Activated T-helper 9 cell treated with anti-CD3 and anti-CD28 coated beads, Interleukin-2, amount 50 U/mL, for 16 hours (primary cell): ENCODE measurements at places on chromosomes 11 and 22.

DNA sequence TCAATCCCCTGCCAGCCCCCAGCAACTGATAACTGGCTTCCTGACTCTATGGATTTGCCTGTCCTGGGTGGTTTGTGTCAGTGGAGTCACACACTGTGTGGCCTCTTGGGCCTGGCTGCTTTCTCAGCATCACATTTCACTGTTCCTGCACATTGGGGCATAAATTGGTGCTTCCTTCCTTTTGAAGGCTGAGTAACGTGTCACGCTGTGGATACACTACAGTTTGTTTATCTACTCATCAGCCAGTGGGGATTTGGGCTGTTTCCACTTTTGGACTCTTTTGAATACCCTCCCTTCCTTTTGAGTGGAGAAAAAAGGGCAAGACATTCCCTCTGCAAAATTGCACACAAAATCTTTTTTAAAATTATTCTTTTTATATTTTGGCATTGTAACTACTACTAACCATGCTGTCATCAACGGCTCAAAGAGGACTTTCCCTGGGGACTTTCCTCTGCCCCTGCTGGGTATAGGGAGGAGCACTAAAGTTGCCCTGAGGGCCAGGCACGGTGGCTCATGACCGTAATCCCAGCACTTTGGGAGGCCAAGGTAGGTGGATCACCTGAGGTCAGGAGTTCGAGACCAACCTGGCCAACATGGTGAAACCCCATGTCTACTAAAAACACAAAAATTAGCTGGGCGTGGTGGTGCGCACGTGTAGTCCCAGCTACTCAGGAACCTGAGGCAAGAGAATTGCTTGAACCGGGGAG lies 7.8 kb upstream of the CELSR1 start:
- DNase-seq: no peak

GRCh38 chr11:689625-690024 lies 5.4 kb downstream of the DEAF1 start:
- no peak for DNase-seq

DNA sequence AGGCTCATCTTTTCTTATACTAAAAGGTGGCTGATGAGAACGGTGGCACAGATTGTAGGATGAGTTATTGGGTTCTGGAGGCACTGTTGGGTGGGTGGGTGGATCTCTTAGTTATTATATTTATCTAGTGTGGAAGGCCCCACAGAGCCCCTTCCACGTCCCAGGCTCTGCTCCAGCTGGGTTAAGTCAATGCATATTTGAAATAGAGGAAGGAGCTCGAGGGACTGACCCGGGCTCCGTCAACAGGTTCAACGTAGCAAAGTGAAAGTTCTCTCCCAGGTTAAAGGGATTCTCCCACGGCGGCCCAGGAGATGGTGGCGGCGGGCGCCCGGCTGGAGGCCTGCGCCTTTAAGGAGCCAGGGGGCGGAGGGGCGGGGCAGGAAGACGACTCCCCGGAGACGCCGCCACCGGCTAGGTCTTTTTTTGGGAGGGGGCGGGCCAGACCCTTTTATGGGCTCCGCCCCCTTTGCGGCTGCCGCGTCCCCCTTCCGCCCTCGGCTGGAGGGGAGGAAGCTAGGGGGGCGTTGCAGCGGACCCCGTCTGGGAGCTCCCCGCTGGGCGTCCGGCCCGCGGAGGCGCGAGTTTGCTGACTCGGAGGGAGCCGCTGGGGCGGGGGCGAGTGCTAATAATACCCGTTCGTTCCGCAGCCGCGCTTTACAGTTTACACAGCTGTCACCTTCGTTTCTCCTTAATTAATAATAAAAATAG lies 1.5 kb upstream of the INPPL1 start:
- DNase-seq: peak; percentile 89

- no peak for DNase-seq
Observed at GRCh38 chr11:32312865-32313403, 122.4 kb downstream of the WT1 start.

DNA sequence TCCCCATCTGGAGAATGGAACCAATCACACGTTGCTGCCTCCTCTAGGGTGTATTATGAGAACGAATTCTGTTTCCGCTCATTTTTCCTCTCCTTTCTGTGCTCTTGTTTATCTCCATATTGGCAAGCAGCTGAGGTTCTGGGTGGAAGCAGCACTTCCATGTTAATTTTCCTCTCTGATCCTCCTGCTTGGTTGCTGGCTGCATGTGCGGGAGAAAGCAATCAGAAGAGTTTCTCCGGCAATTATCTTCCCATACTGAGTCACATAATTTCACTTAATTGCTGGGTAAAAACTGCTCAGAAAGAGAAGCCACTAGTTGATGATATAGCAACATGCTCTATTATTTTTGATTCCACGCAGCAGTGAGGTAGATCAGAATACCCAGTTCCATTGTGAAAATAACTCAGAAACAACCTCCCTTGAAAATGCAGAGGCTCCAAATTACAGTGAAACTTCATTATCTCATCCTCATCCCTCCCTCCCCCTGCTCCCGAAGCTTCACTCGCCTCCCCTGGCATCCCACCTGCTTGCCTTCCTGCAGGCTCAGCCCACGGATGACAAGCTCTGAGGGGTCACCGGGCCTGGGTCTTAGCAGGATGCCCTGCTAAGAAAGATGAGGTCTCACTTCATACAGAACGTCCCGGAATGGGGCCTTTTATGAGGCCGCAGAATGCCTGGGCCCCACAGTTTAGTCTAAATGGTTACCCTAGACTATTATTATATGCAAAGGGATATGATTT lies 20.4 kb downstream of the FXYD6 start:
- no peak for DNase-seq

- no peak for DNase-seq
Observed at GRCh38 chr11:75150879-75151278, at the start of gene SLCO2B1. SLCO2B1 (plus strand) TSS chr11:75151107; CDS start chr11:75151382, 275 bp downstream.

DNA sequence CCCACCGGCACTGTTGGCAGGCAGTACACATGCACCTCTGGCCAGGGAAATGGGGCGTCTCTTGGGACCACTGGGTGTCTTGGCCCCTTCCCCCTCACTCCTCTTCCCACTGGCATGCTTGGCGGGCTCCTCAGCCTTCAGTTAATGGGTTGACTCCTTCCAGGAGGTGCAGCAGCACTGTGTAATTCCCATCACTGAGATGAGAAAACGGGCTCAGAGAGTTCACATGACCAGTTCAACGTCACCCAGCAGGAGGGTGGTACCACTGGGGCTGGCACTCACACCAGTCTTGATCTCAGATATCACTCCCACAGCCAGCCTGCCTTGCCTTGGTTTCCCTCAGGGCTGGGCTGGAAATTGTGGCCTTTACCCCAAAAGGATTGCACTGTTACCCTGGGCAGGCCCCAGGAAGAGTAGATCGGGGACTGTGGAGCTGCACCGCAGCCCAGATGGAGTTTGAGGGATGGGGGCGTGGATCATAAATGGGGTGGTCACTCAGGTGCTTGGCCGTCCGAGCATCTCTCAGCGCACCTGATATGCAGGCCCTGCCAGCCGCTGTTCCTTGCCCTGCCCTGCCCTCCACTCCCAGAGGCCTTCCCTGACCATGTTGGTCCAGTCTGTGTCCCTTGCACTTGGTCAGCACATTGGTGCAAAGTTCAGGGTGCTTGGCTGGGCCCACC lies 16.9 kb downstream of the CAPN5 start:
- no peak for DNase-seq

DNA sequence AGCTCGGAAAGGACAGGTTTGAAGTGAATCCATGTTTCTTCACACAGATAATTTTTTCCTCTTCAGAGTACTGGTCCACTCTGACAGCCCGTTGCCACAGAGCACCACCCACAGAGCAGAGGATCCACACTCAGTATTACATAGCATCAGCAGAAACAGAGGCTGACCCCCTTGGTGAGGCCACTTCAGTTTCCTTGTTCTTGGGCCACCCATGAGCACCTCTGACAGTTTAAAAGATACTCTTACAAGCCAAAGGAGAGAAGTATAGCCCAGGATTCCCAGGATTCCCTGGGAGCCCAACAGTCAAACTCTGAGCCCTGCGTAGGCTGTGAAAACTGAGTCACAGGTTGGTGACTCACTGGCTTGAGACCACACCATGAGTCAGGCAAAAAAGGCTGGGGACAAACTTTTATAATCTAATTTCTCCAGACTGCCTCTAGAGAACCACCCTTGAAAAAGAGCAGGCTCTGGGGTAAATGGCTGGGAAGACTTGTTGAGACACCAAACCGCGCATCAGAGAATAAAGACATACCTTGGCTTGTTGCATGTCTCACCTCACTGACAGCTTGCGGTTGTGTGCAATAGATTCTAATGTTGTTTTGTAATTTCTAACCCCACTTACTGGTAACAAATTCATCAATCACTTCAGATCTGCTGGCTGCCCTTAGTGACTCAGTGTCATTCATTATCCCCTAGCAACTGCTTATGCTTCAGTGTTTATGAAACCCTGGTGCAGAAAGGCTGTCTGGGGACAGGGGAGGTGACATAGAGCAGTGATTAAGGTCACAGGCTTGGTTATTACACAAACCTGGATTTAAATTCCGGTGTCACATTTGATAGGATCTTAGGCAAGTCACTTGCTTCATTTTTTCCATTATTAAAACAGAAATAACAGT lies 56.9 kb upstream of the PRSS23 start:
- peak; percentile 8 for DNase-seq

- DNase-seq: no peak
Observed at GRCh38 chr11:45489281-45489905, 176.0 kb downstream of the CHST1 start.

- DNase-seq: no peak
Observed at GRCh38 chr22:24407278-24407665, 20.1 kb upstream of the ADORA2A start.

- no peak for DNase-seq
Observed at GRCh38 chr11:60942219-60942618, 9.8 kb downstream of the SLC15A3 start.

GRCh38 chr11:109133159-109133558 lies 288.8 kb upstream of the C11orf87 start:
- no peak for DNase-seq

- no peak for DNase-seq
Observed at GRCh38 chr11:12235553-12235946, 125.2 kb downstream of the MICAL2 start.

GRCh38 chr22:29310863-29311339 lies 4.5 kb downstream of the GAS2L1 start:
- DNase-seq: peak; percentile 49

DNA sequence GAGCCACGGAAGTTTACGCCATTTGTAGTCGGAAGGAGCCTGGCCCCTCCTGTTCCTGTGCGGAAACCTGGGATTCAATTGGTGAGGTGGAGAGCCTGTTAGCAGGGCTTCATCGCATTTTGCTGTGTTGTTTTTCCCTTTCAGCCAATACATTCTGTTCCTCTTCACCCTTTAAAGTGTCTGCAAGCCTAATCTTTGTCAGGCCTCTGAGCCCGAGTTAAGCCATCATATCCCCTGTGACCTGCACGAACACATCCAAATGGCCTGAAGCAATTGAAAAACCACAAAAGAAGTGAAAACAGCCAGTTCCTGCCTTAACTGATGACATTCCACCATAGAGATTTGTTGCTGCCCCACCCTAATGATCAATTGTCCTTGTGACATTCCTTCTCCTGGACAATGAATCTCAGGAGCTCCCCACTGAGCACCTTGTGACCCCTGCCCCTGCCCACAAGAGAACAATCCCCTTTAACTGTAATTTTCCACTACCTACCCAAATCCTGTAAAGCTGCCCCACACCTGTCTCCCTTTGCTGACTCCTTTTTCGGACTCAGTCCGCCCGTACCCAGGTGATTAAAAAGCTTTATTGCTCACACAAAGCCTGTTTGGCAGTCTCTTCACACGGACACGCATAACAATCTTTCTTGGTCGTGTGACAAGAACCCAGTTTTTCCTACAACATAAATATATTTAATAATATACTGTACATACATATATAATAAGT lies 37.1 kb upstream of the MMP12 start:
- no peak for DNase-seq

DNA sequence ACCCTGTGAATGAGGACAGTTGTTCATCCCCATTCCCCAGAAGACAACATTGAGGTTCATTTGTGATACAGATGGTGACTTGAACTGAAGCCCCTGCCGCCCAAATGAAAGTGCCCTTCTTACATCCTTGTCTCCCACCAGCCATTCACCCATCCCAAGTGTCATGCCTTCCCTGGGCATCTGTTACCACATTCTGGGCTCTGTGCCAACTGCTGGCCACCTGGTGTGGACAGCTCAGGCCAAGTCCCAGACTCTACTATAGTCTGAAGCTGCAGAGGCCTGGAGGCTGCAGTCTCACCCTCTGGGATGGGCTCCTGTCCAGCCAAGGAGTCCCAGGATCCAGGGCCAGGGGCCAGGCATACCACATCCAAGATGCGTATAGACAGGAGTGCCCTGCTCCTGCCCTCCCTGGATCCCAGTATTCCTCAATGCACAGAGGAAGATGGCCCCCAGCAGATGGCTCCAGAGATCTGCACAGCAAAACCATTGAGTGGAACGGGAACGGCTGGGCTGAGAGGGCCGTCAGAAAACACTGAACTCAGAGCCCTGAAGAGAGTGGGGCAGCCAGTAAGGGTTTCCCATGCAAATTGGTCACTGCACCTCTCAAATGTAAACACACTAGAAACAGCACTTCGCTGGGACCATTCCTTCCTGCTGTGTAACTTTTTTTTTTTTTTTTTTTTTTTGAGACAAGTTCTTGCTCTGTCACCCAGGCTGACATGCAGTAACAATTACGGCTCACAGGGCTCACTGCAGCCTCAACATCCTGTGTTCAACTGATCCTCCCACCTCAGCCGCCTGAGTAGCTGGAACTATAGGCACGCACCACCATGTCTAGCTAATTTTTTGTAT lies 22.8 kb downstream of the ARRB1 start:
- DNase-seq: no peak

DNA sequence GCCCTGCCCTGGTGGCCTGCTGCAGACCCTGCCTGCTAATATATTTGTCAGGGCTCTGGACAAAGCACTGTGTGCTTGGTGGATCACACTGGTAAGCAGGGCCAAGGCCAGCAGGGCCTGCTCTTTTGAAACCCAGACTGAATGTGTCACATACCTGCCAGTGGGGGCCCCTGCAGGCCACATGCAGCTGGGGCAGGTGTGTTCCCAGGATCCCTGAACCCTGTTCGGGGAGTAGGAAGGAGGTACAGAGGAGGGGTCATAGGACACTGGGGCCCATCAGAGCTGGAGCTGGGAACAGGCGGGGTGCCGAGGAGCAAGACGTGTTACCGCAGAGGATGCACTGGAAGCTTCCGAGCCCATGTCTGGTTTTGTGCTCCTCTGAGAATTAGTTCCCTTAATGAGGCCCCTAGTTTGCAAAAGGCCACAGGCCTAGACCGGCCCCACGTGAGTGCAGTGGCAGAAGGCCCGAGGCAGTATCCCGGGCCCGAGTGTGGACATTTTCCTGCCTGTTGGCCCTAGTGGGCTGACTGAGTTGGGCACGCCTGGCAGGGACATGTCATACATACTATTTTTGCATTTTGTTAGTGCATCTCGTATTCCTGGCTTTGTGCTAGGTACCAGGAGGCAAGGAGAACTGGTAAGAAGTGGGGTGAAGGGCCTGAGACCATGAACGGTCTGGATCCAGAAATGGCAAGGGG lies 11.2 kb upstream of the ACR start:
- DNase-seq: no peak

GRCh38 chr11:1359556-1359955 lies 30.2 kb upstream of the BRSK2 start:
- DNase-seq: no peak

- no peak for DNase-seq
Observed at GRCh38 chr11:105155679-105156078, 16.1 kb upstream of the CARD18 start.

GRCh38 chr22:44670220-44670988 lies 31.6 kb upstream of the PRR5 start:
- DNase-seq: no peak

- DNase-seq: no peak
Observed at GRCh38 chr11:35998634-35999033, 54.8 kb downstream of the LDLRAD3 start.
